ENCODE measurements at places on chromosomes 16 and 17. TPM values are rescaled to one million over a fixed set of nuclear protein-coding genes. Genes with fewer than 3 reads are reported as not detected.

Gene TMEM114
- total RNA-seq, result not detected

Gene XPO6
- 140 TPM for total RNA-seq

Gene LGALS9B
- total RNA-seq, result 3.6 TPM

Gene TLCD2
- 5.8 TPM for total RNA-seq

Gene ARHGDIG
- 18.3 TPM for total RNA-seq

Gene ABCC11
- total RNA-seq, result 0.96 TPM

Gene ENO3
- 12.0 TPM for total RNA-seq

Gene ASGR1
- total RNA-seq, result 1.2 TPM

Gene TP53TG3B
- total RNA-seq, result not detected

Gene USP43
- total RNA-seq, result 0.96 TPM

Gene MYOCD
- 98.7 TPM for total RNA-seq

Gene GUCY2D
- total RNA-seq, result 0.72 TPM

Gene TBX2
- total RNA-seq, result 24.6 TPM

Gene ASGR2
- not detected for total RNA-seq

Gene WNT3
- total RNA-seq, result 11.6 TPM

Gene TNK1
- total RNA-seq, result 12.8 TPM

Gene CD300H
- total RNA-seq, result not detected

Gene PPY
- not detected for total RNA-seq
